ENCODE measurements at places on chromosomes 12 and 14. TPM values are rescaled to one million over a fixed set of nuclear protein-coding genes. Genes with fewer than 3 reads are reported as not detected.

Gene TIMELESS
- total RNA-seq: 4.2 TPM

Gene IPO4
- total RNA-seq: 11.3 TPM

Gene C1R
- total RNA-seq: 4.4 TPM

Gene SP7
- not detected for total RNA-seq

Gene PRB2
- total RNA-seq: 1.7 TPM

Gene TWF1
- total RNA-seq: 120 TPM

Gene TUBA1C
- total RNA-seq: 39.3 TPM

Gene BRMS1L
- total RNA-seq: 19.9 TPM

Gene OTOGL
- 0.25 TPM for total RNA-seq

Gene CCDC196
- not detected for total RNA-seq

Gene EFS
- total RNA-seq: 11.1 TPM

Gene SDR9C7
- total RNA-seq: 0.25 TPM

Gene TBX3
- 1.5 TPM for total RNA-seq

Gene DBX2
- 2.2 TPM for total RNA-seq

Gene TECPR2
- total RNA-seq: 18.4 TPM

Gene PRPH
- 2.2 TPM for total RNA-seq

Gene VRTN
- total RNA-seq: not detected

Gene CMKLR1
- total RNA-seq: 0.98 TPM

Gene CFAP251
- 3.0 TPM for total RNA-seq

Gene WNT1
- not detected for total RNA-seq

Gene MYRFL
- under 0.01 TPM for total RNA-seq

Gene DHH
- under 0.01 TPM for total RNA-seq

Gene ATL1
- total RNA-seq: 70.6 TPM

Gene SYCP3
- 0.49 TPM for total RNA-seq

Gene TMEM260
- total RNA-seq: 18.9 TPM

Gene FMNL3
- 8.1 TPM for total RNA-seq

Gene PTHLH
- under 0.01 TPM for total RNA-seq

Gene GPR84
- not detected for total RNA-seq

Gene KRT84
- total RNA-seq: not detected

Gene FLVCR2
- total RNA-seq: 1.7 TPM

Gene MAP1LC3B2
- 1.2 TPM for total RNA-seq

Gene MYO1H
- 0.25 TPM for total RNA-seq

Gene CACNA1C
- total RNA-seq: 24.1 TPM

Gene MVK
- 9.3 TPM for total RNA-seq

Gene CLEC4C
- not detected for total RNA-seq

Gene RDH5
- total RNA-seq: 3.0 TPM

Gene KRT71
- 0.25 TPM for total RNA-seq

Gene MYF6
- 0.74 TPM for total RNA-seq

Gene ARMH4
- 75.0 TPM for total RNA-seq

Gene TMEM229B
- total RNA-seq: 22.6 TPM

Gene WSCD2
- 3.4 TPM for total RNA-seq

Gene LRRC10
- total RNA-seq: not detected

Gene LHX5
- under 0.01 TPM for total RNA-seq

Data from temporal lobe (tissue), 4 donors.